ENCODE measurements at places on chromosomes 16 and 17.

DNA sequence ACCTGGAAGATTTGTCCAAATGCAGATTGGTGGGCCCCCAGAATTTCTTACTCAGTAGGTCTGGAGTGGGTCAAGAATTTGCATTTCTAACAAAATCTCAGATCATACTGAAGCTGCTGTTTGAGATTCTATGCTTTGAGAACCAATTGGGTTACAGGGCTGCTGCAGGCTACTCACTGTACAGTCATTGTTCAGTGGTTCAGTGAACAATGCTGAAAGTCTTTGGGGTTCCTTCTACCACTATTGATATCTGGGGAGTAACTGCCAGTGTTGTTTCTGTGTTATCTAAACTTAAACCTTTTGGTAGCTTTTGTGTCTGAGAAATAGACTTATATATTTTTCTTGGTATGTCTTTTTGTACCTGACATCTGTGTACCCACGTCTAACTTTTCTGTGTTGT, 187.5 kb downstream of the TANC2 start:
- no peak for DNase-seq

- no peak for DNase-seq
Observed at GRCh38 chr16:4193920-4194319, 48.0 kb downstream of the SRL start.

DNA sequence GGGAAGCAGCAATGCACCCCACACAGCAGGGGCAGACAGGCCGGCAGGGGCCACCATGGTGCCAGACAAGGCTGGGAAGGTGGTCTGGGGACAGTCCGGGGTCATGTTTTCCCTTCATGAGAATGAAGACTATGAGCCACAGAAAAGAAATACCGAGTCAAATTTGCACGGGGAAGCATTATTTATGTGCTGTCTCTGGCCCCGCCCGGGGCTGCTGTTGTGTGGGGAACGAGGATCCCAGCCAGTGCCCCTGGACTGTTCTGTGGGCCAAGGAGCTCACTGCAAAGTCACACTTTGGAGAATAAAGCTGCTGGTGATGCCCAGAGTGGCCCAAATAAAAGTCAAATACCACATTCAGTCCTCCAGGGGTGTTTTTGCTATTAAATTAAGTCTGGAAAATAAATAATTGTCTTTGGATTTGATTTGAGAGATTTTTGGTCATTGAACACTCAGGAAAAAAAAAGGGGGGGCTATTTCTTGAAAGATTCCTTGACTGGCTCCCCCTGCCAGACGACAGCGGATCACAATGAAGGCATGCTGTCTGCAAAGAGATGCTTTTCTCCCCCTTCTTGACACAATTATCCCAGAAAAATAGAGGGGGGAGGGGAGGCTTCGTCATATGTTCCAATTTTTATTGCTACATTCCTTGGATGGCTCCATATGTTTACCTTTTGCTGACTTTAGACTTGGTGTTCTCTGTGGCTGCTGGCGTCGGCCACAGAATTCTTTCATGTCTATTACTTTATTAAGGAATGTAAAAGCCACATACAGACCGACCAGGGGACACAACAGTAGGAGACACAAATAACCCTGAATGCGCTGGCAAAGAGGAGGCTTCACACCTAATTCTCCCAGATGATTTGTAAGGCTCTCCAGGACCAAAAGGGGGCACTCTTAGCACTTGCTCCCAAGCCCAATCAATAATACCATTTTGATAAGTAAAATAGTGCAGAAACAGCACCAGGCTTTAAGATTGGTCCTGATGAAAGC, 27.1 kb upstream of the ANKFN1 start:
- no peak for DNase-seq

DNA sequence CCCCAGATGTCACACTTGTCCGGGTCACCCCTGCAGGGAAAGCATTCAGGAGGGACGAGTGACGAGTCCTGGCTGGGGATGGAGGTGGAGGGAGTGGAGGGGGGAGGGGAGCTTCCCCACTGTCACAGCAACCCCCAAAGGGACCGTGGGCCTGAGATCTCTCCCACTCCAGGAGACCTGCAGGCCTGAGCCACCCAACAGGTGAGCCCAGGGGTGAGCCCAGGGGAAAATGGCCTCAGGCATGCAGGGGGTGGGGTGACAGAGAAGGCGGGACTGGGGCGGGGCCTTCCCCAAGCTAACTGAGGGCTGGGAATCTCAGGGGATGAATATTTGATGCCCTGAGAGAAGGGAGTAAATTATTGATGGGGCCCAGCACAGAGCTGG, 2.4 kb downstream of the USH1G start:
- DNase-seq = no peak

DNA sequence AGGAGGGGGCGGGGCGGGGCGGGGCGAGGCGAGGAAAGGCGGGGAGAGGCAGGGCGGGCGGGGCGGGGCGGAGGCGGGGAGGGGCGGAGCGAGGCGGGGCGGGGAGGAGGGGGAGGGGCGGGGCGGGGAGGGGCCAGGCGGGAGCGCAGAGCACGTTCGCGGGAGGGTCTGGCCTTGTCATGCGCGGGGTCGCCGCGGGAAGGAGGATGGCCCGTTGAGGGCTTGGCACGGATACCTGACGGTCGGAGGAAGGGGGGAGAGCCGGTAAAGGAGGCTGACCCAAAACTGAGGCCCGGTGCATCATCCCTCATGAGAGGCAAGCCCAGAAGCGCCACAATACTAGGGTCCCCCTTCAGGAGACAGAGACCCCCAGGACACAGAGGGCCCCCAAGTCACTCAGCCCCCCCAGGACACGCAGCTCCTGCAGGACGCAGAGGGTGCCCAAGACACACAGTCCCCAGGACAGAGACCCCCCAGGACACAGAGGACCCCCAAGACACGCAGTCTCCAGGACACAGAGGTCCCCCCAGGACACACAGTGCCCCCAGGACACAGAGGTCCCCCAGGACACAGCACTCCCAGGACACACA, 593 bp upstream of the WDR45B start:
- DNase-seq = no peak

GRCh38 chr16:17083628-17084027, 387.1 kb downstream of the XYLT1 start:
- DNase-seq = no peak

- no peak for DNase-seq
Observed at GRCh38 chr16:28171816-28172215, 39.9 kb downstream of the XPO6 start.

DNA sequence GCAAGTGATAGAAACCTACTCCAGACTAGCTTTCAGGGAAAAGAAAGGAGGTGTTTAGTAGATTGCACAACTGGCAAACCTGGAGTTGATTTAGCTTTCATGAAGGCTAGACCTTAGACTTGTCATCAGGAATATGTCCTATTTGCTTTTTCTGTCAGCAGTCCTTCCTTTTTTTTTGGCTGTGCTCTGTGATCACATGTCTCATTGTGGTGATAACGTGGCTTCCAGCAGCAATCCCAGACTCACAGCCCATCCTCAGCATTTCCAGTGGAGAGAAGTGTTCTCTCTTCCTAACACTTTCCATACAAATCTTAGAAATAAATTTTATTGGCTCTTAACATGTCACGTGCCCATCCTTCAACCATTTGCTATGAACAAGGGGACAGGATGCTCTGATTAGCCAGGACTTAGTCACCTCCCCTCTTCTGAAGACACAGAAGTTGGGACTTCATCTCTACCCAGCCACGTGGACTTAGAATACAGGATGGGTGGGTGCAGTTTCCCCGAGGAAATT, 74.7 kb downstream of the CDH13 start:
- no peak for DNase-seq

DNA sequence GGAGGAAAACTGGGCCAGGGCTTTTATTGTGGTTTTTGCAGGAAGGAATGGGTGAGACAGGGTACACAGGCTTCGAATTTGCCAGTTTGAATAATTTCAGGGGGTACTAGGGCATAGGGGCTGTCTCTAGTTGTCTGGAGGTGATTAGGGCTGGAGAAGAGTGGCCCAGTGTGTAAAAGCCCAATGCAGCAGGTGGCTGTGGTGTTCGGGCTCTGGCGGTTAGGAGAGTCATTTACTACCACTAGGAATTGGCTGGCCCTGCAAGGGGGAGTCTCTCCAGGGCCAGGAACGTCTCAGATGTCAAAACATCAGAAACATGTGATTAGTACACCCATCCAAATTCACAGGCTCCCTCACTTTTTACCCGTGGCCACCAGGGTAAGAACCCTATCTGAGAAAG, 50.3 kb downstream of the GINS3 start:
- no peak for DNase-seq

GRCh38 chr17:80102664-80103448, 1.5 kb downstream of the GAA start:
- no peak for DNase-seq

GRCh38 chr16:53458635-53459034, 24.4 kb downstream of the RBL2 start:
- no peak for DNase-seq

DNA sequence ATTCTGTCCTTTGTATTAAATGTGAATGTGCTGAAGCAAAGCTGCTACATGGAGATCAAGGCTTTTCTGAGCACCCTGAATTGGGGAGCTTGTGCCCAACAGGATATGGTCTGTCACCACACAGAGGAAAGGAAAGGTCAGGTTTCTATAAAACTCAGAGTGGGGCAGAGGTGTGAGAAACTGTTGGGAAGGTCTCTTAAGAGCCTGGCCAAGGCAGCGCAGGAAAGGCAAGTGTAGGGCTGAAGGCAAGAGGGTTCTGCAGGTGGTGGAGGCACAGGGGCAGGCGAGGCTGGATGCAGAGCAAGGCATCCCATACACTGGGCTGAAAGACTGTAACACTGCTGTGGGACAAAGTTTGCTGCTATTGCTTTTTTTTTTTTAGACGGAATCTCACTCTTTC, 8.1 kb downstream of the COX6A2 start:
- DNase-seq = no peak

- peak; percentile 49 for DNase-seq
Observed at GRCh38 chr17:76500747-76501017, 541 bp downstream of the RHBDF2 start.

- DNase-seq = no peak
Observed at GRCh38 chr17:29136998-29137730, 43.0 kb downstream of the MYO18A start.
